NCI-H446 treated with DMSO at 0.1 percent for 48 hours (cell line): ENCODE measurements at places on chromosomes 2 and 18.

- no peak for DNase-seq
Measured at GRCh38 chr2:227855440-227855839, 16.0 kb upstream of the DAW1 start.

DNA sequence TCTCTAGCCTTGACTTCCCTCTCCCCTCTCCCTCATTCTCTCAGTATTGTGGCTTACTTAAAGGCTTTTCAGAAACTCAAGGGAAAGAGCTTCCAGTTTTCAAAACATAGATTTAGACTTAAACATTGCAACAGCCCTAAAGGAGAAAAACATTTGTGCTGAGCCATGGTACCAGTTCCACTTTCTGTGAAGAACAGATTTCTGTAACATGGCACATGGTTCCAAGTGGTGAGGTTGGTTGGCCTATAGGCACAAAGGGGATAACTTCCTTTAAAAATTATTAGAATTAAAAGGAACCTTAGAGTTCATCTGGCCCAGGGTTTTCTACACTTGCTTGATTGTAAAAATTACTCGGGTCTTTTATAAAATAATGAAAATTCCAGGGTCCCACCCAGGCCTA lies 138.6 kb upstream of the CDCA7 start:
- DNase-seq = no peak

DNA sequence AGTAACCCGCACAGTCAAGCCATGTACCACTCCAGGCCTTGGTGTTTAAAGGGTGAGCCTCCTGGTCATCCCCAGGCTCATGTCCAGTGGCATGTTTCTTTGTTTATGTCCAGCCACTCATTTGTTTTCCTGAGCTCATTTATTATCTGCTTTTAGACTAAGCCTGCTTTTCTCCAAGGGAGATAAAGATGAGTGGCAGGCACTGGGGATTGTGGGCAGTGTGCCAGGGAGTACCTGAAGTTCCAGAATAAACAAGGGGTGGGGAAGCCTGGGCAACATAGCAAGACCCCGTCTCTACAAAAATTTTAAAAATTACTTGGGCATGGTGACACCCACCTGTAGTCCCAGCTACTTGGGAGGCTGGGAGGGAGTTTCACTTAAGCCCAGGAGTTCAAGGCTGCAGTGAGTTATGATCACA lies 1.9 kb downstream of the ANXA4 start:
- DNase-seq = no peak

- no peak for DNase-seq
Measured at GRCh38 chr2:208671886-208672680, 265.5 kb downstream of the PTH2R start.

DNA sequence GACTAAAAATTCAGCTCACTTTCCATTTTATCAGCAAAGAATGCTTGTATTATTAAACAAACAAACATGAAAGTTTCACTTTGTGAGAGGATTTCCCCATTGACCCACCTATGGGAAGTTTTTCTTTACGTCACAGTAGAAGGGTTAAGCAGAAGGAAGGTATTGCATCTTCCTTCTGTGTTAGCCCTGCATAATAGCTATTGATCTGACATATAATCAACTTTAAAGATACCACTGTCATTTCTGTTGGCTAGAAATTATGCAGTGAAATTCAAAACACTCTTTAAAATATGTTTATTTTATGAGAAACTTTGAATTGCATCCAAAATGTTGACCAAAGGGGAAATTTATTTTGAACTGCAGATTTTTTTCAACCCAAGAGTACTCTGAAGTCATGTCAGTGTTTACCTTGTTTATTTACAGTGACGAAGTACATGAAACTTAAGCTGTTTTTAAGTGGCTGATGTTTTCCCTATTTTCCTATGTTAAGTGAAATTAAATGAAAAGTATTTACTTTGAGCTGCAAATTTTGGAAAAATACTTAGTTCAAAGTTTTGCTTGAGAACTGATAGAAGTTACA lies 566.4 kb downstream of the ZEB2 start:
- DNase-seq = no peak

DNA sequence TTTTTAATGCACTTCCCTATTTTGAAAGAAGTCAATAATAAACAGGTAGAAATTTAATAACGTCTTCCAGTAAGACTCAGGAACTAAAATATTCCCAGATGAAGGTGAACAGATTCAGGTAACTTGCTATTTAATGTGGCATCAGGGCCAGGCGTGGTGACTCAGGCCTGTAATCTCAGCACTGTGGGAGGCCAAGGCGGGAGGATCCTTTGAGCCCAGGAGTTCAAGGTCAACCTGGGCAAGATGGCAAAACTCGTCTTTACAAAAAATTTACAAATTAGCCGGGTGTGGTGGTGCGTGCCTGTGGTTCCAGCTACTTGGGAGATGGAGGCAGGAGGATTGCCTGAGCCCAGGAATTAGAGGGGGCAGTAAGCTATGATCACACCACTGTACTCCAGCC lies 81.8 kb downstream of the NXPH2 start:
- DNase-seq = no peak

DNA sequence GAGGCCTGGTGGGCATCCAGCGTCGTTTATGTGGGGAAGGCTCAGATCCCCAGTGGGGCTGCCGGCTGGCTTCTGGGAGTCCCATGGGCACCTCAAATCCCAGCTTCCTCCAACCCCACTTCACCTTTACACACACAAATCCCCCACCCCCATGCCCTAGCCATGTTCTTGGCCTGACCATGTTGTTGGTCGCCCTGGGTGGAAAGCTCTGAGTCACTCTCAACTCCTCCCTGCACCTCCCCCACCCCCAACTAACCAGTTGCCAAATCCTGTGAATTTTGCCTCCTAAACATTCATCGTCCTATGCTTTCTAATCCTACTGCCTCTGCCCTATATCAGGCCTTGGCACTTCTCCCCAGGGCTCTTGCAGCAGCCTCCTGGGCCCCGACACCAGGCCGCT lies 6.4 kb downstream of the TNS1 start:
- DNase-seq = no peak

DNA sequence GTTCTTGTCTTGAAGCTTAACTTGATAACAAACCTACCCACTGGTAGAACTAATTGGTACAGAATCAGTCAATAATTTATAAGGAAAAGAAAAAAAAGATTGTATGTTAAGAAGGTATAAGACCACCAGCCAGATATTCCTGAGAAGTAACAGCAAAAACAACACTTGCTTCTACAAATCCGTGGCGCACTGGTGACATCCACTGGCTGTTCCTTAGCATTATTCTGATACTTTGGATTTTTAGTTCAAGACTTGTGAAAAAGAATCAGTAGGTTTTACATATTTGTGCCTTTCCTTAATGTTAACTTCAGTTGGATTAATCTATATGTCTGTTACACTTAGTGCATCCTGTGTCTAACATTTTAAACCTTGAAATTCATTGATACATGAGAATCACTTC lies 141.8 kb downstream of the GRB14 start:
- peak; percentile 53 for DNase-seq

- no peak for DNase-seq
Measured at GRCh38 chr2:62698653-62699052, 6.9 kb upstream of the EHBP1 start.

DNA sequence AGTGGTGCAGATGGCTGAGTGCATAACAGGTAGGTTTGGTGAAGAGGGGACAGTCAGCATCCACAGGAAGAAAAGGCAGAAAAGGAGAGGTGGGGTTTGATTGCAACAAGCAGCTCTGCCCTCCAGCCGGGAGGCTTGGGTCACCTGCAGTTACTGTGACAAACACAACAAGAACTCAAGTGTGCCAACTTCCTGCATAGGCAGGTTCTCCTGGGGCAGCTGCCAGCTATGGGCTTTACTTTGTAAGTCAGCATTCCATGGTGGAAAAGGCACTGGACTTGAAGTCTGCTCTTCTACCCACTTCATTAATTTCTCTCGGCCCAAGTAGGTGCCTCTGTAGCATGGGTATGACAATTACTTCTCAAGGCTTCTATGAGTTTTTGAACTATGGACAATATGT lies 98.9 kb downstream of the MYT1L start:
- DNase-seq = no peak

GRCh38 chr18:58113337-58113736 lies 69.3 kb downstream of the NEDD4L start:
- no peak for DNase-seq

DNA sequence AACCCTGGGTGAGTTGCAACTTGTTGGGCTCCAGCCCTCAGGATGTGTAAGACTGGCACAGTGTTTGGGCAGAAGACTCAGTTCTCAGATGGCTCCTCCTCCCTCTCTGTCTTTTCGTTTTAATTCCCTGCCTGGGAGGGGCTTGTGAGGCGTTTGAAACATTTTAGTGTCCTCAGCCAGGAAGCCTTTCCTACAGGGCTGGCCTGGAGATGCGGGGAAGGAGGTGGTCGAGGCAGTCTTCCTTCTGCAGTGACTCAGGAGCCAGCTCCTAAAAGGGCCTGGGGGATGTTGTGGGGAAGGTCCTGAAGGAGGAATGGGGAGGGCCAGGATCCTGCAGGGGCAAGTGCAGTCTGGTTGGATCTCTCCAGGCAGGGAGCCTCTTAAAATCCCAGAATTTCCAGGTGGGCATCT lies 22.1 kb upstream of the IGFBP5 start:
- DNase-seq = no peak

DNA sequence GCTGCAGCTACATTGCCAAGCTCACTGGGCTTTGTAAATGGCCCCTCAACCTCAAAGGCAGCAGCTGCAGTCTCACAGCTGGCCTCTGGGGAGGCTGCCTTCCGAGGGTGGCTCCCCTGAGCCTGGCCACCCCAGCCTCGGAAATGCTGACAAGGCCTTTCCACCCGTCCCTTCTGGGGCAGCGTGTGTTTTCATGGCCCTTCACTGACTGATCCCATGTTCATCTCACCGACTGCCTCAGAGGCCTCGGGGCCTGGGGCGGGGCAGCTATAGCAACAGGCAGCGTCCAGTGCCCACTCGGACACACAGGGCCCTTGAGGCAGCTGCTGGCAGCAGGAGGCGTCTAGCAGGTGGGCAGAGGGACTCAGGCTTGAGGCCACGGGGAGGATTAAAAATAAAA lies 149.7 kb downstream of the GLI2 start:
- no peak for DNase-seq

GRCh38 chr2:148201075-148202004 lies 180.4 kb downstream of the MBD5 start:
- peak; percentile 0 for DNase-seq

GRCh38 chr2:152583512-152584229 lies 133.6 kb downstream of the PRPF40A start:
- no peak for DNase-seq

DNA sequence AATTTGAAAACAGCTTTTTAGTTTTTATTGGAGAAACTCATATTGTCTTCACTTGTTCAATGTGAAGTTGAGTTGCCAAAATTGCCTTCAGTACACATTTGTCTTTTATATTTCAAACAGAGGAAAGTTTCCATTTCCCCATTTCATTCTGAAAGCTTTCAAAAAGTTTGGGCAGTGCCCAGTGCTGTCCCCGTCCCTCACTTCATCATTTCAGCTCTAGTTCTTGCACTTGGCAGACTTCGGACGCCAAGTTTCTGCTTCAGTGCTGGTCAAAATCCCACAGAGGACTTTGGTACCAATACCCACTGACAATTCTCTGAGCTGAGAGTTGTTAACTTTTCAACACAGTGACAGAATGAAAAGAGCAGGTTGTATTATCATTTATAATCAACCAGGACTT lies 43.4 kb upstream of the AQP4 start:
- DNase-seq = no peak

DNA sequence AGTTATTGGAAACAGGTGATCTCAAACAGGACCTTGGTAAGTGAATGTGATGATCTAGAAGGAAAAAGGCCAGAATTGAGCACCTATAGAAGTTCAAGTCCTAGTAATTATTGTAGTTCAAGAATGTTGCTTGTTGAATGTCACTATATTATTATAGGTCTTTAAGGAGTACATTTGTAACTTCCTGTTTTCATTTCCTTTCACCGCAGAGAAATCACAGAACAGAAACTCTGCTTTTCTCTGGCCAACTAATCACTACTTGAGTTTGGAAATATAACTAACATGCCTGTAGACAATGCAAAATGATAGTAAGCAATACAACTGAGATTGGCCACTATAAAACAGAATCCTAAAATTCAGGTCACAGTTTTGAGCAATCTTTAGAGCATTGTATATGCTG lies 61.8 kb upstream of the EFEMP1 start:
- DNase-seq = no peak

DNA sequence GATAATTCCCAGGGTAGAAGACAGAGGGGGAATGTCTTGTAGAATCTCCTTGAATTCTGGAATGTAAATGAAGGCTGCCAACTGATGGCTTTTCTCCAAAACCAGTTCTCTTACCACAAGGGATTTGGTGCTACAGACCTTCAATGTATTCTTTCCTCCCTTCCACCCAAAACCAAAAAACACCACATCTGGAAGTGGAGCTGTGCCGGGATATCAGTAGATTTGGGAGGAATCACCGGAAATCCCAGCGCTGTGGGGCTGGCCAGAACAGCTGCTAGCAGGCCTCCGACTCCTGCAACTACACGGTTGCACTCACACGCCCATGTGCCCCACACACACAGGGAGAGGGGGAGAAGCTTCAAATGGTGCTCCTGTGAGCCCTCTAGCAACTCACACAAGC lies 45.7 kb downstream of the RPL31 start:
- DNase-seq = no peak
